ENCODE measurements at places on chromosomes 6 and 20.

- DNase-seq = no peak
Measured at GRCh38 chr20:17875106-17875980, 93.3 kb downstream of the SNX5 start.

GRCh38 chr6:81886157-81886556 is 133.7 kb upstream of the TENT5A start:
- DNase-seq = no peak

DNA sequence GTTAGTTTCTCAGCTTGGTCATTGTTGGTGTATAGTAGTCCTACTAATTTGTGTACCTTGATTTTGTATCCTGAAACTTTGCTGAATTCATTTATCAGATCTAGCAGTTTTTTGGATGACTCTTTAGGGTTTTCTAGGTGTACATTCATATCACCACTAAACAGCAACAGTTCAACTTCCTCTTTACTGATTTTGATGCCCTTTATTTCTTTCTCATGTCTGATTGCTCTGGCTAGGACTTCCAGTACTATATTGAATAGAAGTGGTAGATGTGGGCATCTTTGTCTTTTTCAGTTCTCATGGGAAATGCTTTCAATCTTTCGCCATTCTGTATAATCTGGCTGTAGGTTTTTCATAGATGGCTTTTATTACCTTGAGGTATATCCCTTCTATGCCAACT is 61.3 kb upstream of the HEY2 start:
- DNase-seq = no peak

- DNase-seq = peak; percentile 40
Measured at GRCh38 chr6:131736003-131736596, 25.3 kb upstream of the CTAGE9 start.

- no peak for DNase-seq
Measured at GRCh38 chr6:141321493-141322347, 811.0 kb upstream of the GJE1 start.
